ENCODE measurements at places on chromosomes 3 and 15.

GRCh38 chr15:69712991-69713390 lies 260.4 kb downstream of the RPLP1 start:
- DNase-seq, result no peak

DNA sequence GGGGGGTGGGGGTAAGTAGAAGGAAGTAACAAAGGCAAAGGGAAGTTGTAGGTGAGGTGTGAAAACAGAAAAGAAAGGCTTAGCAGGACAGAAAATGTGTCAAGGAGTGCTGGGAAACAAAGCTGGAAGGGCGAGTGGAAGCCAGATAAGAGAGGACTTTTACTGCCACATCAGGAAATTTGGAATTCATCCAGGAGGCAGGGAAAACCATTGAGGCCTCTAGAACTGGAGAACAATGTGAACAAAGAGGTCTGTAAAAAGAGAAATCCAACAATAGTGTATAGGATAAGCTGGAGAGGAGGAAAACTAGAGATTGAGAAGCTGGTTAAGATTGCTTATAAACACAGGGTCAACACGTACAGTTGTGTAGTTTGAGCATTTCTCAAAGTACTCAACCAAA lies 116.6 kb downstream of the NTRK3 start:
- DNase-seq, result no peak

DNA sequence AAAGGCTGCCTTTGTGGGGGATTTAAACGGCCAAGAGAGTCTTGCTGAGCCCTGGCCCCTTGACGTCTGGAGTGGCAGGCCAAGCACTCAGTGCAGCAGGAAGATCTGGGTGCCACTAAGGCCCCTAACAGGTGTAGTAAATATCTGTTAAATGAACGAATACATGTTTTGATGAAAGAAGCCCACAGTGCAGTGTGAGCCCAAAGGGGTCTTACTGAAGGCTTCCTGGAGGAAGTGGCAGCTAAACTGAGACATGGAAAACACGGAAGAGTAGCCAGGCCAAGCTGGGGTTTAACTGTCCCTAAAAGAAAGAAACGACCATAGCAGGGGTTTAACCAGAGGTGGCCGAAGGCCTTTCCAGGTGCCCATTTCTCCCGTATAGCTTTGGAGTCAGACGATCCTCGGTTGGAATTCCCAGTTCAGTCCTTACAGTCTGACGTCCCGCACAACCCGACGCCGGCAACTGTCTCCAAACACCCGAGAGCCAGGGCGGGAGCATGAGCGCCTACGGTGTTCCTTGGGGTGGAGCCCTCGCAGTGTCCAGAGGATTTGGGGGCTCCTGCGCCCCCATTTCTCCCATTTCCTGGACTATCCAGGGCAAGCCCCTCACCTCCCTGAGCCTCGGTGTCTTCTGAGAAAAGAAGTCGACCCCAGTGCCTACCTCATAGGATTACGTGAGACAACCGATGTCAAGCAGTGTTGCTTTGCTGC lies 910 bp upstream of the ABHD6 start:
- DNase-seq, result no peak

DNA sequence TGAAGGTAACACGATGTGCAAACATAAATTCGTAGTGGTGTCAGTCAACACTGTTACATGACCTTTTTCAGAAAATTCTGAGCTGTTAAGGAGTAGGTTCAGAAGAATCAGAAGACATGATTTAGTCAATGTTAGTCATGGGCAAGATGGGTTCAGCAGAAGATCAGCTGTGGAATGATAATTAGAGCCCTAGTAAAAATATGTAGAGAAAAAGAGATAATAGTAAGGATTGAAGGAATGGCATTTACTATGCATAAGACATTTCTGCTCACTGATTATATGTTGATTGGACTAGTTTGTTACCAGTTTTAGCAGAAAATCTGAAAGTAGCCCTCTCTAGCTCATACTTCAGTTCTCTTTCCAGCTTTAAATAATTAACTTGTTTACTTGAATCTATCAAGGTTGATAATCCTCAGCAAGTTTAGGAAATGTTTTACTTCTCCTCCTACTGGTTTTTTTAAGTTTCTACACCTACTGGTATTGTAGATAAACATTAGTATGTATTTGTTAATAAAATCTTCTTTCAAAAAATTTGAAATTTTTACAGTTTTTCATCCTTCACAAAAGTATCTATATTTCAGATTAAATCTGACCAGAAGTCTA lies 98.6 kb downstream of the ALCAM start:
- no peak for DNase-seq

GRCh38 chr3:128549283-128550112 lies 56.5 kb upstream of the GATA2 start:
- DNase-seq, result peak; percentile 46

- DNase-seq, result no peak
These were observed 13.9 kb downstream of the BTBD1 start for GRCh38 chr15:83053151-83053550.

DNA sequence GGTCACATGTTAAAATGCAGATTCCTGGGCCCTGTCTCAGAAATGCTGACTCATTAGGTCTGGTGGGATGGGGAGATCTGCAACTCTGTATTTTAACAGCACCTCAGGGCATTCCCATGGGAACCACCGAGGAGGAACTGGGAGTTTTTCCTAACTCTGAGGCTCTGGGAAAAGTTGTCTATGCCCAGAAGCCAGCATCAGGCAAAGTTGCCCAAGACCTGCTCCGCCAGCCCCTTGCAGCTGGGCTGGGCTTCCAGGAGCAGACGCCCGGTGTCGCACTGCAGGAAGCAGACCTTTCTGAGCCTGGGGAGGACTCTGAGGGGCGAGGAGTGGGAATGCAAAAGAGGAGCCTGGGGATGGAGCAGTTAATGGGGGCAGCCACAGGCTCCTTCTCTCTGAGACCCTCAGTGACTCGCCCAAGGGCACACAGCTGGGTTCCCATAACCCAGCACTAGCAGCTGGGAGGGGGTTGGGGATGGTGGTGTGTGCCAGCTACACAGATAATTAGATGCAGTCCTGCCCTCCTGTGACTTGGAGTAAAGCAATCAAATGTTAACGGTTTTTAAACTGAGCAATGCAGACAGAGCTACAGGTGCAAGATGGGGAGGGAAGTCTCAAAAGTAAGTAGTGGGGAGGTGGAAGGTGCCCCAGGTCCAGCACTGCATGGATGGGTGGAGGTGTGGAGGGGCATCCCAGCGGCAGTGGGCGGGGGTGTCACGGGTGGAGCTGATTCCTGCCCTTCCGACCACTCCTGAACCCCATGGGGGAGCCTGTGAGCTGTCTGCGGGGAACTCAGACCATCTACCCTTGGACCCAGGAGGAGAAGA lies 100.4 kb downstream of the LSM3 start:
- no peak for DNase-seq

- DNase-seq, result no peak
These were observed 40.5 kb upstream of the FBXL22 start for GRCh38 chr15:63556736-63557135.

DNA sequence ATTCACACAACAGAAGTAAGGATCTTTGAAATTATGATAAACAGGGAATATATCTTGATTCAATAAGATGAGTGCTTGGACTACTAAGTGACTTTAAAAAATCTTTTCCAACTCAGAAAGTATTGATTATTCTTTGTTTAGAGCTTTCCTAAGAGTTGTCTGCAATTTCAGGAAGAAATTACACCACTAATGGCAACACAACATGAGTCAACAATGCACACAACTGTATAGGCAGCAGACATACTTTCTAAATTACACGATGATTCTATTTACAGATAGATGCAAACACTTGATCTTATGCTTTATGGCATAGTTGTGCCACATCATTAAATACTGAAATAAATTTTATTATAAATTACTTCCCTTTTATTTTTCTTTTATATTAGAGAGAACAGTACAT lies 4.4 kb downstream of the NAA50 start:
- DNase-seq, result no peak

- DNase-seq, result no peak
These were observed 207.2 kb downstream of the ZBTB20 start for GRCh38 chr3:114939920-114940319.
